Hindlimb muscle (tissue), 1 donor: ENCODE measurements at places on chromosomes 1 and 21. TPM values are rescaled to one million over a fixed set of nuclear protein-coding genes. Genes with fewer than 3 reads are reported as not detected.

GRCh38 chr21:15132781-15133180 lies 68.0 kb upstream of the NRIP1 start:
- no peak for DNase-seq

DNA sequence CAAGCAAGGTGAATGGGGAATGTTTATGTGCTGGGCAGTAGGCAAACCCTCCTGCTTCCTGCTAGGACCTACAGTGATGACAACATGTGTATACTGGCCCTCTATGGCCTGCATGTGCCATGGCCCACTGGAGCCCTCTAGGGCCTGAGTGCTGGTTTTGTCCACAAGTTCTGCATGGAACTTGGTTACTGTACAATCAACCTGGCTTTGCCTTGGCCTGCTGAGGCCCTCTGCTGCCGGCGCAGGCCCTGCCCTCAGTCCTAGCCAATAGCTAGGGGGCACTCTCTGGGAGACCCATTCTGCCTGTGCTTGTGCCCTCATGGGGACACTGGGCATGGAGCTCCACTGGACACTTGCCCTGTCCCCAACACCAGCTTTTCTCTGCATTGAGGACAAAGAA lies 138.6 kb upstream of the NGF start:
- DNase-seq: no peak

- DNase-seq: no peak
Measured at GRCh38 chr1:56278061-56278460, 301.3 kb downstream of the PLPP3 start.

GRCh38 chr1:207054491-207054890 lies 1.4 kb downstream of the PFKFB2 start:
- no peak for DNase-seq

DNA sequence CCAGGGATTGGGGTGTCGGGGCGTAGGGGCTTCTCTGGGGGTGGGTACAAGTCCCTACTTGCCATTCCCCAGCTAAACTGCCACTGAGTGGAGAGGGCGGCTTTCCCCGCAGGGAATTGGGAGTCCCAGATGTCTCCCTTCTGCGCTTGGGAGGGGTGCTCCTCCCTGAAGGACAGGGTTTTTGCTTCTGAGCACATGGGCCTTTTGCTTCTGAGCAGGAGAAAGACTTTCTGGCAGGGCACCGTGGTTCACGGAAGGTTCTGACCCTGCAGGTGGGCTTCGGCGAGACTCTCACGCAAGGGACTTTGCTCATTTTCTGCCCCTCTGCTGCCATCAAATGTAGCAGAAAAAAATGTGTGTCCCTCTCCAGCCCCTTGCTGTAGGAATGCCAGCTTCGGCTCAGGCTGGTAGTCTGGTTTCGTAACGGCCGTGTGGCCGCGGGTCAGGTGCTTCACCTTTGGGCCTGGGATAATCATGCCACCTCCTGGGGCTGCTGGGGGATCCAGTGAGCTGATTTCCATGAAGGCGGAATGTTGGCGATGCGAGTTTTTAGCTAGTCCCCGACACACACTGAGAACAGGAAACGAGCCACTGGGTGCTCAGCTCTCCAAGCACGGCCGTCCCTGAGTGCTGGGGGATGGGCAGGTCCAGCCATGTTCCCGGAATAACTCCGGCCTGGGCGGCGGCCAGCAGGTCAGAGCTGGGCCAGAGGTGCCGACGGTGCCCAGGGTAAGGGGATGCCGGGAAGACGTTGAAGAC lies 364.0 kb downstream of the CAMTA1 start:
- DNase-seq: no peak

GRCh38 chr1:68551459-68551858 lies 54.6 kb upstream of the DEPDC1 start:
- no peak for DNase-seq

- DNase-seq: peak; percentile 82
Measured at GRCh38 chr1:43227143-43227764, 42.5 kb upstream of the TMEM125 start.

DNA sequence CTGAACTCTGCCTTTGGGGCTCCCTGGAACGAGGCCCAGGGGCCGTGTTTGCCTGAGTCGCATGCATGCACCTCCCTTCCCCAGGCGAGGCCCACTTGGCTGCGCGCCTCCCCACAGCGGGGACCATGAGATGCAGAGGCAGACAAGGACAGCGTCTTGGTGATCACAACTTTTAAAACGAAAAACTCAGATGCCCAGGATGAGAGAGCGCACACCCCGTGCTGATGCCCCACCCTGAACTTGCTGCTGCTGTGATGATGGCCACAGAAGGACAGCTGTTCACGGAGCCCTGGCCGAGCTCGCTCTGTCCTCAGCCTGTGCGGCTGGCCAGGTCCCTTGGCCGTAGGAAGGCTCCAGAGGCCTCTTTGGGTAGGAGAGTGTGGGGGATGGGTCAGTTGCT lies 11.4 kb upstream of the PRMT2 start:
- DNase-seq: no peak

DNA sequence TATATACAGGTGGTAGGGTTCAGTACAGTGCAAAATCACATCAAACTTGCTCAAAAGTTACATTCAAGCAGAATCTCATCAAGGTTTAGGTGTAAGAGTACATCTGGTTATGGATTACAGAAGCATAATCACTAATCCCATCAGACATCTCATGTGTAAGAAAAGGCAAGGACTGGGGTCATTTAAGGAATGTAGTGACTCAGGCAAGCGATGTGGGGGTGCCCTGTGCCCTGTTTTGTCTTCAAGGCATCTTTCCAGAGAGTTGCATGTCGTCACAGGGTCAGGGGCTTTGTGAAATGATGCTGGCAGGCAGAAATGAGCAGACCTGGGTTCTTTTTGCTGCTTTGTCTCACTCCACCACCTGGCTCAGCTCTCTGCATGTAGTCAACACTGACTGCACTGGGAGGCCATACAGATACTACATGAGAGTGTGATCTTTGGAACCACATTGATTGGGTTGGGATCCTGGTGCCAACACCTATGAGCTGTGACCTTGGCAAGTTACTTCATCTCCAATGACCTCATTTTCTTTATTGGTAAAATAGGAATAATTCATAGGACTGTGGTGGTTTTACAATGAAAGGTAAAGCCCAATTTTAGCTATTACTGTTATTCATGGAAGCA lies 8.2 kb upstream of the HHIPL2 start:
- DNase-seq: no peak

DNA sequence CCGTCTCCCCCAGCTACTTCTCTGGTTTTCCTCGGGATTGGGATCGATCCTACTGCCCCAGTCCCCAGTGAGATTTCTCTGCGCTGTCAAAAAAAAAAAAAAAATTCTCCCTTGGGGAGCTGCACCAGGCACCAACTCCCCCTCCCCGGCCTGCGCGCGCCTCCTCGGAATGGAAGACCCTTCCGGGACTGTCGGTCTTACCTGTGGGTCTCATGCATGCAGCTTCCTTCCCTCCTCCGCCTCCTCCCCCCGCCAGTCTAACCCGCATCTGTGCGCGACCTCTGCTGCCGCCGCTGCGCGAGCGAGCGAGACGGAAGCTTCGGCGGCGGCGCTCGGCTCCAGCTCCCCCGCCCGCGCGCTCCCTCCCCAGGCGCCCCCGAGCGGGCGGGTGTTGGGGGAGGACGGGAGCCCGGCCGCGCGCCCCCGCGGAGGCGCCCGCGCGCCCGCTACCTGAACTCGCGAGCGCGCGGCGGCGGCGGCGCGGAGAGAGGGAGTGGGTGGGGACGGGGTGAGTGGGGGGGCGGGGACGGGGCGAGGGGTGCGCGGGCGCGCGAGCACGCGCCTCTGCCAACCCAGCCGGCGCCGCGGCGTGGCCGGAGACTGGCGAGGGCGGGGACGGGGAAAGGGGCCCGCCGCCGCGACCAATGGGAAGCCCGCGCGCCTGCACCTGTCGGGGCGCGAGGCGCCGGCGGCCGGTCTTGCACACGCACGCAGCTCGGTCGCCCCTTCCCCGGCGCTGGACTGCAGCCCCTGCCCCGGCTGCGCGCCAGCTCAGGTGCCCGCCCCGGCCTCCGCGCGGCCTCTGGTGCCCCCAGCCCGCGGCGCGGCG lies at the start of gene SUSD4:
Gene SUSD4 (minus strand): TSS at position 321 of the 829 bp plus-strand sequence. CDS start 751 bp downstream, outside the sequence.
- DNase-seq: peak; percentile 27

DNA sequence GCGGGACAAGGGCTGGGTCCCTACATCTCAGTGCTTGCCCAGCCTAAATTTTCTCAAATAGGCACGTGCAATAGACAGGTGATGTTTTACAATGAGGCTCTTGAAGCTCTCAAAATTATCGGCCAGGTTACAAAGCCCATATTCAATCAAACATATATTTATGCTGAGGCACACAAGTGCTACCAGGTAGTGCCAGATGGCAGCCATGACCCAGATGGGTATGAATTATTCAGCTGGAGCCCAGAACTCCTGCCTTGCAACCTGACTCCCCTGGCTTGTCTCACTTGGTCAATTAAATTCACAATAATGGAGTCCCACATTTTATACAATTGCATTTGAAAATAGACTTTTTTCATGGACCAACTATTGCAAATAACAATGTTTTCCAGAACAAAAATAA lies 12.3 kb upstream of the ADAM30 start:
- DNase-seq: no peak

DNA sequence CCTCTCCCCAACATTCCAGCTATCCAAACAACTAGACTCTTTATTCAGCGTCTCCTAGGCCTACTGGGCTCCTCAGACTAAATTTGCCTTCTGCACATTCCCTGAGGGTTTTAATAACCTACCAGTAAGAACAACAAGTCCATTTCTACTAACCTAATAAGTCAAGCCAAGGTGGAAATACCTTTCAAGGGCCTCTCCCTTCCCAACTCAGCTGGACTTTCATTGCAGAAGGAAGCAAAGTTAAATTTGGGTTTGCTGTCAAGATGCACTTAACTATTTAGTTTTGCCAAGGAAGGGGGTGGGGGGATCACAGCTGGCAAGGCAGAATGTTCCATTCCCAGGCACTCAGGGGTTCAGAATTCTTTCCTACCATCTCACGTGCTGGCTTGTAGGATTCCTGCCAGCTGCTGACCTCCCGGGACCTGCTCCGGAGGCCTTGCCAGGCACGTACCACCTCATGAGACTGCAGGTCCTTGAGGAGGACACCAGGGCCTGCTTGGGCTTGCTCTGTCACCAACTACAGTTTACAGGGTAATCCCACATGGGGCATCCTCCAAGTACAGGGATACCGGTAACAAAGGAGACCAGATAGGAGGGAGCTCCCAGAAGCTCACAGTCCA lies 29.8 kb downstream of the SLC30A1 start:
- DNase-seq: no peak

DNA sequence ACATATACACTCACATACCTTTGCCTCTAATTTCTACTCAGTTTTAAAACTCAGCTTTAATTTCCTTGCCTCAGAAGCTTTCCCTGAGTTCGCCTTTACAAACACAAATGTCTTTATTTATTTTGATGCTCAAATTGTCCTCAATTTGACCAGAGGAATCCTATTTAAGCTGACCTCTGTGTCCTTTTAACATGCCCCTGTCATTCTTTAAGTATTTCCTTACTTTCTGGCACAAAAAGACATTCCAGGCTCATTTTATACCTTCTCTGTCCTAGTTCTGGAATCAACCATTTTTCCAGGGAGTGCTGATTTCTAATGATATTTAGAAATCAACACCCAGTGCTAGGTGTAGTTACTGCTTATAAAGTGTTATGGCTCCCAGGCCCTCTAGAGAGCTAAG lies 82.5 kb downstream of the OSBPL9 start:
- DNase-seq: no peak

Gene XPR1
- 9.3 TPM for polyA plus RNA-seq

Gene GPR25
- polyA plus RNA-seq: not detected

Gene C1QB
- 30.0 TPM for polyA plus RNA-seq

Gene EFNA1
- 24.7 TPM for polyA plus RNA-seq

Gene HTR6
- not detected for polyA plus RNA-seq

Gene REN
- polyA plus RNA-seq: not detected

Gene NPL
- 10.4 TPM for polyA plus RNA-seq

Gene LHX8
- polyA plus RNA-seq: not detected

Gene CXADR
- polyA plus RNA-seq: 0.63 TPM
